Activated CD8-positive, alpha-beta T cell treated with anti-CD3 and anti-CD28 coated beads for 36 hours (primary cell): ENCODE measurements at places on chromosomes 3 and 15. TPM values are rescaled to one million over a fixed set of nuclear protein-coding genes. Genes with fewer than 3 reads are reported as not detected.

GRCh38 chr15:60548101-60548500 lies 69.2 kb upstream of the ICE2 start:
- peak overlapping the region; percentile 70 for H3K4me3 ChIP-seq
- peak overlapping the region; percentile 96 for H3K27ac ChIP-seq
- H3K4me1 ChIP-seq = peaks cover 93% of the 10 kb centered on the region
- H3K27me3 ChIP-seq = no peaks in the 10 kb centered on the region
- H3K36me3 ChIP-seq = peaks cover 21% of the 10 kb centered on the region

DNA sequence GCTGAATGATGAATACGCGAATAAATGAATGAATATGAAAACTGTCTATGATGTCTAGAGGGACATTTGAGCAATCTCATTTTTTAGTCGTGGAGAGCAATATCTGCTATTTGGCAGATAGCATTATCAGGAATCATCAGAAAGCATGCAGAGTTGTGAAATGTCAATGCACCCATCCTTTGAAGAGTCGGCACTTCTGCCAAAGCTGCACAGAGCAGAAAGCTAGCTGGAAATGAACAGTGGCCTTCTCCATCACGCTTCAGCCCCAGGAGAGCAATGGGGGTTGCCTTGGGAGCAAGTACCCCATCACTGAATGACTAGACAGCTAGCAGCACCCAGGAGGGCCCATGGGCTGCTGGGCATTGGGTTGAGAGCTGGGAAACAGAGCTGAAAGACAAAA lies 69.1 kb upstream of the PROK2 start:
- no peaks in the 10 kb centered on the region for H3K36me3 ChIP-seq
- no peak overlapping the region for H3K4me3 ChIP-seq
- H3K4me1 ChIP-seq = peaks cover 3% of the 10 kb centered on the region
- H3K27me3 ChIP-seq = peaks cover 4% of the 10 kb centered on the region
- no peak for DNase-seq

DNA sequence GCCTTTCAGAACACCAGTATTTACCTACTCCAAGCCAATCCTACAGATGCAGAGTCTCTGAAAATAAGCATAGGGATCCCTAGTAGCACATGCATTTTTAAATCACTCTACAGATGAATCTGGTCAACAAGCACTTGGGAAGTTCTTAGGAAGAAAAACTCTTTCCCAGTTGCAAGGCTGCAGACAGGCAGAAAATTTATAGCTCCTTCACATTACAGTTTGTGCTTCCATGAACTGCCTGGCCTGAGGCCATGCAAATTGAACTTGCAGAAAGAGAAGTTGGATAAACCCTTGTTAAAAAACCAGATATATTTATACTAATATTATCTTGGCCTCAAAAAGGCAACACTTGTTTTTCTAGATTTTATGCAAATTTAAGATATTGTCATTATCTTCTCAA lies 256.9 kb downstream of the EPHA3 start:
- H3K4me1 ChIP-seq = no peaks in the 10 kb centered on the region
- no peak for DNase-seq
- no peaks in the 10 kb centered on the region for H3K36me3 ChIP-seq
- no peak overlapping the region for H3K27ac ChIP-seq
- no peak overlapping the region for H3K4me3 ChIP-seq

DNA sequence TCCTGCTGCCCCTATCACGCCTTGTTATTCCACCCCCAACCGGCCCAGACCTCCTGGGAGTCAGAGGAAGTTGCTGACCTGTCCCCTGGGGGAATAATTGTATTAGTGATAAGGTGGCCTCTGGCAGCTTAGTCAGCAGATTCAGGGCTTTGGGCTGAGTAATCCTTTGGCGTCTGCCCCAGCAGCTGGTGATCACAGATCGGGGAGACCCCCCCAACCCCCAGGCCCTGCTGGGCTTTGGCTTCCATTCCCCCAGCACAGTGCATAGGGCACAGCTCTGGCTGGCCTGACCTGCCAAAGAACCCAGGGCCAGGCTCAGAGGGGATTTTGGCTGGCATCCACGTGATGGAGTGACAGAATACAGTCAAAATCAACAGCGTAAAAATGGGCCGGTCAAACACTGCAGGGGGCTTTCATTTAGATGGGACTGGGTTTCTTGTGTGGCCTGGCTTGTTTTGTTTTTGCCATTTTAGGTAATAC lies 3.9 kb upstream of the NR2E3 start:
- no peak for DNase-seq
- H3K4me1 ChIP-seq = no peaks in the 10 kb centered on the region
- no peaks in the 10 kb centered on the region for H3K36me3 ChIP-seq
- H3K4me3 ChIP-seq = no peak overlapping the region

DNA sequence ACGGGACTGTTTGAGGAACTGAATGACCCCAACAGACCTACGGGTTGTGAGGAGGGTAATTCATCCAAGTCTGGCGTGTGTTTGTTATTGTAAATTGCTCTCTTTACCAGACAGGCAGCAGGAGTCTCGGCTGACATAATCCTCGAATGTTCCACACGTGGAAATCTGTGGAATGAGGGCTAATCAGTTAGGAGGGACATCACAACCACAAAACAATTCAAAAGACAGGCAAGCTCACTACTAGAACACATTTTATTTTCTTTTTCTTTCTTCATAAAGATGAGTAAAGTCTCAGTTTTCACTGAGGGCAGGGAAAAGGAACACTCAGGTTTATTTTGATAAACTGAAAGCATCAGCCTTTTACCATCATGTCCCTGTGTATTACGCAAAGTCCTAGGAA lies 53.8 kb downstream of the GRK7 start:
- no peak overlapping the region for H3K27ac ChIP-seq
- H3K27me3 ChIP-seq = peaks cover 13% of the 10 kb centered on the region
- H3K36me3 ChIP-seq = peaks cover 2% of the 10 kb centered on the region
- H3K4me1 ChIP-seq = no peaks in the 10 kb centered on the region
- DNase-seq = no peak
- H3K4me3 ChIP-seq = no peak overlapping the region

DNA sequence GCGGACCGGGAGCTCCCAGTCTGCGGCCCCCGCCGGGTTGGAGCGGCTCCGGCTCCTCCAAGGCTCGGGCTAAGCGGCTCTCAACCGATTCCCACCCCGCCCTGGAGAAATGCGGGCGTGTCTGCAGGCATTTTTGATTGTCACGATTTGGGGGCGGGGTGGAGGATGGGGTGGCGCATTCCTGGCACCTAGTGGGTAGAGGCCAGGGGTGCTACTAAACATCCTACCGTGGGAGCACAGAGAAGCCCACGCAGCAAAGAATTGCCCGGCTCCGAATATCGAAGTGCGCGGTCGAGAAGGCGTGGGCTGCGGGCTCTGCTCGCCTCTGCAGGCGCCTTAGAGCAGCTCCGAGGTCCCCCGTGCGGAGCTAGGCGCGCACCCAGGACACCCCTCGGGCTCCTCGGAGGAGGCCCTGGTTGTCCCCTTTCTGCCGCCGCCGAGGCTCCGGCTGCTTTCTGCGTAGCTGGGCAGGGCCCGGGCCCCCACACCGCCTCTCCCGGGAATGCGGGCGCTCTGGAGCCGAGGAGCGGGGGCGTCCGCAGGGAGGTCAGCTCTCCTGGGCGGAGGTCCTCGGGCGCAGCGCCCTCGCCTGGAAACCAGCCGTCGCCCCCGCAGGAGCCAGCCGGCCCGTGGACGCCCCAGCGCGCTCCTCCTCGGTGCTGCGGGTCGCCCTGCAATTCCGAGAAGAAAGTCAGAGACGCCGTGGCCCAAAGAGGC lies 16.5 kb upstream of the LAMP3 start:
- peak overlapping the region; percentile 73 for H3K4me3 ChIP-seq
- peaks cover 11% of the 10 kb centered on the region for H3K4me1 ChIP-seq
- DNase-seq = peak; percentile 79
- no peaks in the 10 kb centered on the region for H3K36me3 ChIP-seq
- peaks cover 24% of the 10 kb centered on the region for H3K27me3 ChIP-seq

The LRRC49 gene
- total RNA-seq = not detected
